Left renal pelvis (tissue), 4 donors: ENCODE measurements at places on chromosomes 13 and 19. TPM values are rescaled to one million over a fixed set of nuclear protein-coding genes. Genes with fewer than 3 reads are reported as not detected.

NLRP12 gene
- polyA plus RNA-seq, result 0.23 TPM

SLITRK5 gene
- polyA plus RNA-seq, result 1.9 TPM

MED29 gene
- polyA plus RNA-seq, result 39.7 TPM

PABPC3 gene
- 0.81 TPM for polyA plus RNA-seq

ZNF584 gene
- 12.3 TPM for polyA plus RNA-seq
